ENCODE measurements at places on chromosomes 16 and 17.

DNA sequence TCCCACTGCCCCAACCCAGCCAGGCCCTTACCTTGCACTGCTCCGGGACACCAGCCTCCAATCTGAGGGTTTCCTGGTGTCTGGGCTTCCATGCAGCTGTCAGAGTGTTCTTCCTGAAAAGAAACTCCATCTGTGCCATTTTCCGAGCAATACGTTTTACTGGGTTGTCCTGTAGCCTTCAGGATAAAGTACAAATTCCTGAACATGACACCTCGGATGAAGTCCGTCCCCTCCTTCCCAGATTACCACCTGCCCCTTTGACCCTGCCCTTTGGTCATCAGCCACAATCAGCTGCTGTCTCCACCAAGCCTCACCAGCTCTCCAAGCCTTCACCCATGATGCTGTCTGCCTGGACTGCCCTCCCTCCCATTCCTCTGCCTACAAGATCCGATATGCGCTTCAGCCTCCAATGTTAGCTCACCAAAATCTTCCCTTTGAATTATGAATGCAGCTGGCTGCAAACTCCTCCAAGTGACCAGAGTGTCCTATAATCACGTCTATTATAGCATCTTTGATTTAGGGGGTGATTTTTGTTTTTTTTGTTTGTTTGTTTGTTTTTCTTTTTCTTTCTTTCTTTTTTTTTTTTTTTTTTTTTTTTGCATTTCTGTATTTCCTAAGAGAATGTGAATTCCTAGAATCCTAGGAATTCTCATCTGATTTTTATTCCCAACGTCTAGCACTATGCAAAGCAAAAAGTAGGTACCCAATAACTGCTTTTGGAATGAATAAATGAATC is 60.6 kb upstream of the KIFC3 start:
- DNase-seq = no peak

- no peak for DNase-seq
These were observed 52.9 kb downstream of the TTC19 start for GRCh38 chr17:16052486-16052885.

DNA sequence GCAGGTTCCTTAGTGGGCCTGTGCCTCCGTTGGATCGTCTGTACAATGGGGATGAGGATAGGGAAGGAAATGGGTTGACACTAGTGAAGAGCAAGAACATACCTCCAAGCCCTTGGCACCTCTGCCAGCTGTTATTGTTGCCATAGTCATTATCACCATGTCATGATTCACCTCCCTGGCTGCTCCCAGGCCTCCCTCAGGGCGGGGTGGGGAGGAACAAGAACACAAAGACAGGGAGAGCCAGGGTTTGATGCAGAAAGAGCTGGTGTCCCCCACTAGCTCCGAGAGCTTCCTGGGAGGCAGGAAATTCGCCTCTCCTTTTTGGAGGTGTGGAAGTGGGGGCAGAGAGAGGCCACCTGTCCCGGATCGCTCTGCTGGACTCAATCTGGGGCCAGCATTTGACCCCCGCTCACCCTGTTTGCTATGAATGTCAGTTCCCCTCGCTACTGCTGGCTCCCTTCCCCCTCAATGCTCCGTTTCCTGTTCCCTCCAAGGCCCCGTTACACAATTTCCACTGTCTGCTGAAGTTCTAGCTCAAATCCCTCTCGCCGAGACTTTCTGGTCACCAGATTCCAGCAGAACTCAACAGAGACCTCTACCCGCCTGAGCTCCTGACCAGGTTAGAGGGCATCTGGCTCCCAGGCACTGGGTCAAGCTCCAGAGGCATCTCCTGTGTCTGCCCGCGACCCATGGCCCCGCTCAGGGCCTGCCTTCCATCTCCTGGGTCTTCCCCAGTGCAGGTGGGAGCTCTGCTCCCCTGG is 9.1 kb downstream of the TIMP2 start:
- DNase-seq = no peak

- DNase-seq = no peak
These were observed 9.4 kb downstream of the SGCA start for GRCh38 chr17:50175035-50175807.

- no peak for DNase-seq
These were observed 72.7 kb downstream of the TMEM132E start for GRCh38 chr17:34652021-34652555.

GRCh38 chr17:79075446-79075750 is 774 bp downstream of the ENGASE start:
- DNase-seq = no peak

- DNase-seq = no peak
These were observed 146.6 kb downstream of the TRIM37 start for GRCh38 chr17:58960068-58960467.

GRCh38 chr16:500709-501108 is 26.8 kb upstream of the CAPN15 start:
- DNase-seq = no peak

GRCh38 chr16:3578610-3579551 is 1.7 kb upstream of the NLRC3 start:
- DNase-seq = peak; percentile 49

DNA sequence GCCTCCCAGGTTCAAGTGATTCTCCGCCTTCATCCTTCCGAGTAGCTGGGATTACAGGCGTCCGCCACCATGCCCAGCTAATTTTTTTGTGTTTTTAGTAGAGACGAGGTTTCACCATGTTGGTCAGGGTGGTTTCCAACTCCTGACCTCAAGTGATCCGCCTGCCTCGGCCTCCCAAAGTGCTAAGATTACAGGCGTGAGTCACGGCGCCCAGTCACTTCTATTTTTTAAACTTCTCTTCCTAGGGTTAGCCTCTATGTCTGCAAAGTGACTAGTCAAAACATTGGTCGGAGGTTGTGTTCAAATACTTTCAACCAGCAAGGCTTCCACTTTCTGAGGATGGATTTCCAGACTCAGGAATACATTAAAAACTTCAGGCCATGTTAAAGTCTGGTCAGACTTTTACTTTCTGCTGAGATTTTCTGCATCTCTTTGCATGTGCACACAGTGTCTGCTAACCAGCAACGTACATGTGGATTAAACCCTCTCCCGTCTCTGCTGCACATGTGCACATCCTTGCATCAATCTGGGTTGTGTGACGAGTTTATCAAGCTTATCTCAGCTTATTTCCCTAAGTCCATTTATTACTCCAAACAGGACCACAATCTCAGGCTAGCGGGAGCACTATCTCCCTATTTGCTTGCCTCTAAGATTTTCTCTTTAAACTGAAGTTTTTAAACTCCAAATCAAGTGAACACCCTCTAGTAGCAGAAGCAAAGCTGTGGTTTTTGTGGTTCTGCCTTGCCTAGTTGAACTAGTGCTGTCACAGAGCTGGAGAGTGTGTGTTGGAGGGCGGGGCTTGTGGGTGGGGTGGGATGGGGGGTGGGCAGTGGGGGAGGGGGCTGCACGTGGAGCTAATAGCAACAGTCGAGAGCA is 525.2 kb upstream of the GOT2 start:
- DNase-seq = no peak

- no peak for DNase-seq
These were observed 1.5 kb upstream of the ARL5C start for GRCh38 chr17:39167476-39167875.

DNA sequence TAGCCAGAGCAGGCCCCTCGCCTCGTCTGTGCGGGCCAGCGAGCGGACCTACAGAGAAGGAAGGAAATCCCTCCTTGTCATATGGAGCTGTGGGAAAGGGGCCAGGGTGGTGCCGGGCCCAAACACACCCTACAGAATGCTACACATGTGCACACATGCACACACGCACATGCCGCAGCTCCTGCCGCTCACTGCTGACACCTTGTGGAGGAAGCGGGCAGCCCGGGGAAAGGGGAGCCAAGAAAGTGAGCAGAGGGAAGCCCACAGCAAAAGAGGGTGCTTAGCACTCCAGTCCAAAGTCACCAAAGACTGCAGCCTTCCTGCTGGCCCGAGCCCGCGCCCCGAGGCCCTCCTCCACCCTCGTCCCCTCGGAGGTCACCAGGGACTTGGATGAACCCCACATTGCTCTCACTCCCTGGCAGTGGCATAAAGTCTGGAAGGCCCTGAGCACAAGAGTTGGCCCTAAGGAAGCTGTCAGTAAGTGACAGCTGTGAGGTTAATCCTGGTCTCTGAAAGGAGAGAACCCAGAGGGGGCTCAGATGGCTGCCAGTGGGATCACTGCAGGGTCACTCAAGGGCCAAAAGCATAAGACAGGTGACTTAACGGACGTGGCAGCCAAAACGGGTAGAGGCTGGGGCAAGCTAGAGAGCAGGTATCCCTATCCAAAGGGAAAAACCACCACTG is 68.2 kb downstream of the MYO18A start:
- DNase-seq = peak; percentile 65

- no peak for DNase-seq
These were observed 7.9 kb downstream of the DYNLL2 start for GRCh38 chr17:58091024-58091567.

- DNase-seq = no peak
These were observed 42.5 kb downstream of the PSME3IP1 start for GRCh38 chr16:57143149-57143921.

DNA sequence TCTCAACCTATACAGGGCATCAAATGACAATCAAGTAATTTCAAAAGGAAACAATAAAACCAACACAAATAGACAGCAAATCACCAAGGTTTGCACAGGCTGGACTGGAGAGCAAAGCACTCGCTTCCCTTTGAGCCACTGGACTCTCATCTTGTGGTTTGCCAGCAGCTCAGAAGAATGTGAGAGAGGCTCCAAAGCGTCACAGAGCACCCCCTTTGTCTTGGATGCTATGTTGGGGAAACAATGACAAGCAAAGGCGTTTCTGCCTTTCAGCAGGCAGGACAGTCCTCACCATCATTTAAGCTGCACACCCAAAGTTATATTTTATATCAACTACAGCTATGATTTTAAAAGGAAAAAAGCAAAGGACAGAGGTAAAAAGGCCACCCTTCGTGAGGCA is 13.2 kb downstream of the SLC6A4 start:
- DNase-seq = no peak

DNA sequence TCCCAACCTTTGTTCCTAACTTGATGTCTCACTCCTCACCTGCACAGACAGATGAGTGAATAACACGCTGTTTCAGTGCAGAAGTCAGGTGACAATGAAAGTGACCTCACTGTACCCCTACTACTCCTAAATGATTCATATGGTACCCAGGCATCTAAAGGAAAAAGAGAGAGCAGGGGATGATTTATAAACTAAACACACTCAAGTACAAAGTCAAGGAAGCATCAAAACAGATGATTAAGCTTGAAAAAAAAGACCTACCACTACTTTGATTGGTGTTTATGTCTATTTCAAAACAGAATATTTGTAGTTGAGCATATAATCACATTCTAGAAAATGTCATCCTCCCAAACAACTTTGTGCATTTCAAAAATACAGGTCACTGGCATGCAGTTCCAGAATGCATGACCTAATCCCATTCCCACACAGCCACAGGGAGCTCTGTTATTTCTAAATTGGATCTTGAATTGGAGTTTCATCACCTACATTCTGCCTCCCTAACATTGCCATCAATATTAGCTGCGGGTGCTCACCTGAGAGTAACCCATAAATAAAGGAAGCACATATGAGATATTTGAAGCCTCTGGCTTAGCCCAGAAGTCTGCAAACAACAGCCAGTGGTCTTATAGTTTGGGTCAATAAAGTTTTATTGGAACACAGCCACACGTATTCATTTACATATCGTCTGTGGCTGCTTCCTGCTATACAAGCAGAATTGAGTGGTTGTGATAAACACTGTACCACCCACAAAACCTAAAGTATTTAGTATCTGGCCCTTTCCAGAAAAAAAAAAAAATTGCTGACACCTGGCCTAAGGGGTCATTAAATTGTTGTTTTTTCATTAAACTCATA is 14.0 kb downstream of the HS3ST3A1 start:
- no peak for DNase-seq

GRCh38 chr16:72511171-72511570 is 339.2 kb upstream of the PMFBP1 start:
- no peak for DNase-seq

GRCh38 chr16:26316683-26317464 is 625.1 kb downstream of the HS3ST4 start:
- DNase-seq = no peak

GRCh38 chr17:62216847-62217246 is 151.8 kb upstream of the MED13 start:
- no peak for DNase-seq

DNA sequence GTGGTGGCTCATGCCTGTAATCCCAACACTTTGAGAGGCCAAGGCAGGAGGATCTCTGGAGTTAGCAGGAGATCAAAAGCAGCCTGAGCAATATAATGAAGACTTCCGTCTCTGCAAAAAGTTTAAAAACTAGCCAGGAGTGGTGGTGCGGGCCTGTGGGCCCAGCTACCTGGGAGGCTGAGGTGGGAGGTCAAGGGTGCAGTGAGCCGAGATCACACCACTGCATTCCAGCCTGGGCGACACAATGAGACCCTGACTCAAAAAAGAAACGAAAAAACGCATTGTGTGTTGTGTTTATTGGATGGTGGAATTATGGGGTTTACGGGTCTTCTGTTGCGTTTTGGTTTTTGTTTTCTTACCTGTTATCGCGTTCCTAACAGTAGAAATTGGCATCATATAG is 863 bp upstream of the DDX19A start:
- no peak for DNase-seq

DNA sequence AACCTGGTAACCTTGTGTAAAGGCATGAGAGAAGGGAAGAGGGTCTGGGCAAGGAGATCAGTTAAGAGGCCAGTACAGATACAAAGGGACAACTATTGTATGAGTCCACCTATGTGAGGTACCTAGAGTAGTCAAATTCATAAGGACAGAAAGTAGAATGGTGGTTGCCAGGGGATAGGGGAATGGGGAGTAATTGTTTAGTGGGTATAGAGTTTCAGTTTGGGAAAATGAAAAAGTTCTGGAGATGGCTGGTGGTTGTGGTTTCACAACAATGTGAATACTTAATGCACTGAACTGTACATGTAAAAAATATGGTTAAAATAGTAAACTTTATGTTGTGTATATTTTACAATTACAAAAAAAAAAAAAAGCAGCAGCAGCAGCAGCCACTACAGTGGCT is 49.4 kb downstream of the SNTB2 start:
- no peak for DNase-seq

DNA sequence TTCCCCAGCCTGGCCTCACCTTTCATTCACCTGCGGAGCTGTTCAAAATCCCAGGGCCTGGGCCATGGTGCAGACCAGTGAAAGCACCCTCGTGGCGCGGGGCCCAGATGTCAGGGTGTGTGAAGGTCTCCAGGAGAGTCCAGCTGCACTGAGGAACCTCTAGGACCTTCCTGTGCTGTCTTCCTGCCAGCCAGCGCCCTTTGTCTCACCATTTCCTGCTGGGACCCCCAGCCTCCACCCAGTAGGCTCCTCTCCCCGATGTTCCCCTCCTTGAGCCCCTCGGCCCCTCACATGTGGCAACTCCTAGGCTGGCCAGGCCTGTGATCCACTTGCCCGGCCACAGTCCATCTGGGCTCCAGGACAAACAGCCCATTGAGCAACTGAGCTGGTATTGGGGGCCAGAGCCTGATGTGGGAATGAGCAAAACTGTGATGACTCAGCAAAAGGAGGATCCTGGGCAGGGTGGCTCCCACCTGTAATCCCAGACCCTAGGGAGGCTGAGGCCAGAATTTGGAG is 677 bp downstream of the SULT1A2 start:
- no peak for DNase-seq
